ENCODE measurements at places on chromosomes 6 and 20. TPM values are rescaled to one million over a fixed set of nuclear protein-coding genes. Genes with fewer than 3 reads are reported as not detected.

The CAPN11 gene
- not detected for total RNA-seq

DNA sequence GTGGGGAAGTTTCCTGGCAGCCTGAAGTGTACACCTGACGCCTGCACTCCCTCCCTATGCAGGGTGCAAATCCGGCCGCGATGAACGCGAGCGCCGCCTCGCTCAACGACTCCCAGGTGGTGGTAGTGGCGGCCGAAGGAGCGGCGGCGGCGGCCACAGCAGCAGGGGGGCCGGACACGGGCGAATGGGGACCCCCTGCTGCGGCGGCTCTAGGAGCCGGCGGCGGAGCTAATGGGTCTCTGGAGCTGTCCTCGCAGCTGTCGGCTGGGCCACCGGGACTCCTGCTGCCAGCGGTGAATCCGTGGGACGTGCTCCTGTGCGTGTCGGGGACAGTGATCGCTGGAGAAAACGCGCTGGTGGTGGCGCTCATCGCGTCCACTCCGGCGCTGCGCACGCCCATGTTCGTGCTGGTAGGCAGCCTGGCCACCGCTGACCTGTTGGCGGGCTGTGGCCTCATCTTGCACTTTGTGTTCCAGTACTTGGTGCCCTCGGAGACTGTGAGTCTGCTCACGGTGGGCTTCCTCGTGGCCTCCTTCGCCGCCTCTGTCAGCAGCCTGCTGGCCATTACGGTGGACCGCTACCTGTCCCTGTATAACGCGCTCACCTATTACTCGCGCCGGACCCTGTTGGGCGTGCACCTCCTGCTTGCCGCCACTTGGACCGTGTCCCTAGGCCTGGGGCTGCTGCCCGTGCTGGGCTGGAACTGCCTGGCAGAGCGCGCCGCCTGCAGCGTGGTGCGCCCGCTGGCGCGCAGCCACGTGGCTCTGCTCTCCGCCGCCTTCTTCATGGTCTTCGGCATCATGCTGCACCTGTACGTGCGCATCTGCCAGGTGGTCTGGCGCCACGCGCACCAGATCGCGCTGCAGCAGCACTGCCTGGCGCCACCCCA, 1.2 kb downstream of the GPR6 start:
- H3K4me1 ChIP-seq = no peaks in the 10 kb centered on the region
- H3K27ac ChIP-seq = no peak overlapping the region
- H3K27me3 ChIP-seq = peaks cover 72% of the 10 kb centered on the region
- no peak overlapping the region for H3K4me3 ChIP-seq

DNA sequence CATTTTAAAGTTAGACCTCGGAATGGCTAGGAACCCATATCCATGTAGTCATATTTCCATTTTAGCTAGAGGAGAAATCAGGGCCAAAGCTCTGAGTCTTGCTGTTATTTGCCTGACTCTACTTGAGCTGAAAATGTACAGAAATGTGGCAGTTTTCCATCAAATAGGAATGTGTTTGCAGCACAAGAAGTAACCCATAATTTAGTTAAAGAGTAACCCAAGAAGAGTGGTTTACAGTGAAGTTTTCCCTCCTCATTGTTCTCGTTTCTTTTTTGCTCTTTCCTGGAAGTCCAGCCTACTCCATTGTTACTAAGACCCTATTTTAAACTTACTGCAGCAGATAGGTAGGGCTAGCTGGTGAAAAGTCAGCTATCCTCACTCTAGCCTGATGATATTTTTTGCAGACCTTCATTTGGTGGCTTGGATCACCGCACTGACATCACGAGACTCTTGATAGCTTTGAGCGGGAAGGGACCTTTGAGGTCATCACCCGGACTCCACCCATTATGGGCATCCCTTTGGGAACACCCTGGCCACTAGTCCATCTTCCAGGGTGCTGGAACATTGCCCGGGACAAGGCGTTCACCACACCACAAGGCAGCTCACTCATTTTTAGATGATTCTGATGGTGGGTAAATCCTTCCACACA, 28.0 kb upstream of the ADGRF5 start:
- no peaks in the 10 kb centered on the region for H3K36me3 ChIP-seq
- H3K27me3 ChIP-seq = no peaks in the 10 kb centered on the region
- no peak overlapping the region for H3K27ac ChIP-seq
- DNase-seq = no peak
- peaks cover 23% of the 10 kb centered on the region for H3K4me1 ChIP-seq

DNA sequence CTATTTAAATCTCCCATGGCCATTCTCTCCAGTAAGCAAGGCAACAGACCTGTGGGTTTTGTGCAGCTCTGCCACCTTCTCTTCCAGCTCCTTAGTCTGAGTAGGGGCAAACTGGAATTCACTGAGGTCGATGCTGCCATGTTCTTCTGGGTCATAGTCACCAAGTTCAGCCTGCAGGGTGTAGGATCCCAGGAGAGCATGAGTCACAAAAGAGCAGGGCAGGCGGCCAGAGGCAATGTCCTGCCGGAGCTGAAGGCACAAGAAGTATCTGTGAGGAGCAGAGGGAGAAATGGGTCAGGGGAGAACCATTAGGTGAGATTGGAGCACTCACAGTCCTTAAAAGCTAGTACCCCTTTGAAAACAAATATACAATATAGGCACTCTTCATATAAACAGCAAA, 73.7 kb downstream of the SMLR1 start:
- H3K27ac ChIP-seq = no peak overlapping the region
- no peaks in the 10 kb centered on the region for H3K27me3 ChIP-seq
- DNase-seq = peak; percentile 19
- peaks cover 8% of the 10 kb centered on the region for H3K36me3 ChIP-seq
- no peaks in the 10 kb centered on the region for H3K4me1 ChIP-seq
